ENCODE measurements at places on chromosomes 4 and X.

DNA sequence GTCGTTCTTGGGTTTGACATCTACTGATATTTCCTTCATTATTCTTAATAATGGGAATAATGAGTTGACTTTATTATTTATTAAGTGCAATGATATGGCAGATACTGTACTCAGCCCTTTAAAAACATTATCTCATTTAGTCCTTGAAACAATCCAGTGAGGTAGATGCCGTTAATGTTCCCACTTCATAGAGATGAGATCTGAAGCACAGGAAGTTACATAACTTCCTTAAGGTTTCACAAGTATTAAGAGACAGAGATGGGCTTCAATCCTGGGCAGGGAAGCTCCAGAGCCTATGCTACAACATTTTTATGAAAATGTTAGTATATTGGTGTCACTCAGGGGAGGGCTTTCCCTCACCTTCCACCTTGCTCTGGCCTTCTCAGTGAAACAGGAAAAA is 9.7 kb upstream of the KLHL13 start:
- no peak for DNase-seq

- no peak for DNase-seq
Observed at GRCh38 chr4:3830774-3831528, 64.8 kb downstream of the ADRA2C start.

- DNase-seq = no peak
Observed at GRCh38 chr4:20679951-20680350, 20.3 kb upstream of the PACRGL start.

DNA sequence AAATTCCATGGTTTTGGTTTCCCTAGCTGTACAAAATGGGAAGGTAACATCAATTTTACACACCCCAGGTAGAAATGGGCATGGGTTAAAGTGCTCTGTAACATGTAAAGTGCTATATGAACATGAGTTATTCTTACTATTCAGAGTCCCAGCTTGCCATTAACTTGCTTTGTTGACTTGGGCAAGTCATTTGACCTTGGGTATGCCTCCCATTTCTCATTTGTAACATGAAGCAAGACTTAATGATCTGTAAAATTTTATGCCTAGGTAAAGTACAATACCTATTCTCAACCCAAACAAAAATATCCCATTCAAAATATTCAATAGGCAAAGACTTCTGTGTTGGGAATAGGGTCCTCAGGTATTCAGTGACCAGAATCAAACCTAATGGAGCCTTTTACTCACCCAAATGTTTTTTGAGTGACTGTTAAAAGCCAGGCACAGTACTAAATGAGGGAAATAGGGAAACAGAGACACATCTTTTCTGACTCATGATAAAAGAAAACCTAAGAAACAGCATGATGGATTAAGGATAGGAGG is 126.6 kb downstream of the SH3RF1 start:
- DNase-seq = no peak

GRCh38 chrX:153926858-153927671 is 1.0 kb upstream of the ARHGAP4 start:
- no peak for DNase-seq

GRCh38 chr4:14850455-14851097 is 151.7 kb upstream of the CPEB2 start:
- no peak for DNase-seq

- DNase-seq = peak; percentile 17
Observed at GRCh38 chr4:87853108-87853507, 20.3 kb downstream of the MEPE start.

GRCh38 chr4:166174717-166175490 is 301.9 kb downstream of the TLL1 start:
- DNase-seq = no peak

GRCh38 chr4:2696423-2696822 is 59.7 kb downstream of the TNIP2 start:
- no peak for DNase-seq

- no peak for DNase-seq
Observed at GRCh38 chr4:173526724-173527102, 3.3 kb downstream of the HAND2 start.

- no peak for DNase-seq
Observed at GRCh38 chr4:3498901-3499510, 33.2 kb downstream of the LRPAP1 start.

- DNase-seq = no peak
Observed at GRCh38 chr4:41192136-41192535, 22.2 kb downstream of the APBB2 start.

DNA sequence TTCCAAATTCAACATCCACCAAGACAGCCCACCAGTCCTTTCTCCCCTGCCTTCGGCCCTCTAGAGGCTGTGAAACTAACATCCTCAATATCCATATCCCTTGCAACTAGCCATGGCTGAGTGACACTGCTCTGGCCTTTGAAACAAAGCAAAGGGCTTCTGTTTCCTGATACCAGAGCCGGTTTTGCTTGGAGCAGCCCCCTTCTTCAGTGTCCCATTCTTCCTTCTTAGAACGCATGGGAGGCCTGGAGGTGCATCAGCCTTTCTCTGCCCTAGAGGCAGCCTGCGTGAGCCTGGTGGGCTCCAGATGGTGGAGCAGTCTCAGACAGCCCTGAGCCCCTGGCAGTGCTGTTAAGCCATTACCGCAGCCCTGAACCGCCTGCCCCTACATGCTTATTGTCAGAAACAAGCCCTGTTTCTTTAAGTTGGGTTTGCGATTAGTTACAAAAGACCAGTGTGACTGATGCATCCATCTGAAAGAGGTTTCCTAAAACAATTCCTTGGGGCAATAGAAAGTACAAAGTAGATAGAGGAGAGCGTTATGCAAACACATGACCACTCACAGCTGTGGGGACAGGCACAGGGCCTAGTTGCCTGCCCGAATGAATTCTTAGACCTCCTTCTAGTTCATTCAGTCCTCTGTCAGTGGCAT is 74.1 kb downstream of the EVC start:
- DNase-seq = no peak

GRCh38 chrX:70280573-70280972 is 1.4 kb upstream of the RAB41 start:
- DNase-seq = no peak

DNA sequence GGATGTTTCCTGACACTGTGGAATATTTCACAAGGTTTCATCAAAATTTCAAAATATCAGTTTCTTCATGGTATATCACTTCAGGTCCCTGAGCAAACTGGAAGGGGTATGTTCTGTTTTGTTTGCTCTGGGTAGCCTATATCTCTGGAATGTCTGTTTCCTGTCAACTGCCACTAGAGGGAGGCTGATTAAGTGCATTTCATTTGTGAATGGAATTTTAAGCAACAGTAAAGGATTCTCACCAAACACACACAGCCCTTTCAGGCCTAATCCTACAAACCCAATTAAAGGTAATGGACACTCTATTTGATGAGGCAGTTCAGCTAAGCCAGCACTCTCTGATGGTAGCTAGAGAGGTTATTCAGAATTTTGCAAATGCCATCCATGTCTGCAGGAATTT is 307.1 kb downstream of the TEX13A start:
- DNase-seq = peak; percentile 23

- DNase-seq = no peak
Observed at GRCh38 chr4:111631215-111631999, 513.8 kb upstream of the FAM241A start.

GRCh38 chrX:140431521-140431920 is 73.3 kb downstream of the SOX3 start:
- no peak for DNase-seq

GRCh38 chr4:64883087-64883807 is 474.0 kb upstream of the TECRL start:
- DNase-seq = no peak

DNA sequence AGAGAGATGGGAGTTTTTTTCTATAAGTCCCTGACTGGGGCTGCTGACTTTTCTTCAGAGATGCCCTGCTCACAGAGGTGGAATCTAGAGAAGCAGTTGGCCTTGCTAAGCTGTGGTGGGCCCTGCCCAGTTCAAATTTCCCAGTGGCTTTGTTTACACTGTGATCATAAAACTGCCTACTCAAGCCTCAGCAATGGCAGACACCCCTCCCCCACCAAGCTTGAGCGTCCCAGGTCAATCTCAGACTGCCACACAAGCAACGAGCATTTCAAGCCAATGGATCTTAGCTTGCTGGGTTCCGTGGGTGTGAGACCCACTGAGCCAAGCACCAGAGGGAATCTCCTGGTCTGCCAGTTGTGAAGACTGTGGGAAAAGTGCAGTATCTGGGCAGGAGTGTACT is 199.8 kb upstream of the WDFY3 start:
- no peak for DNase-seq

DNA sequence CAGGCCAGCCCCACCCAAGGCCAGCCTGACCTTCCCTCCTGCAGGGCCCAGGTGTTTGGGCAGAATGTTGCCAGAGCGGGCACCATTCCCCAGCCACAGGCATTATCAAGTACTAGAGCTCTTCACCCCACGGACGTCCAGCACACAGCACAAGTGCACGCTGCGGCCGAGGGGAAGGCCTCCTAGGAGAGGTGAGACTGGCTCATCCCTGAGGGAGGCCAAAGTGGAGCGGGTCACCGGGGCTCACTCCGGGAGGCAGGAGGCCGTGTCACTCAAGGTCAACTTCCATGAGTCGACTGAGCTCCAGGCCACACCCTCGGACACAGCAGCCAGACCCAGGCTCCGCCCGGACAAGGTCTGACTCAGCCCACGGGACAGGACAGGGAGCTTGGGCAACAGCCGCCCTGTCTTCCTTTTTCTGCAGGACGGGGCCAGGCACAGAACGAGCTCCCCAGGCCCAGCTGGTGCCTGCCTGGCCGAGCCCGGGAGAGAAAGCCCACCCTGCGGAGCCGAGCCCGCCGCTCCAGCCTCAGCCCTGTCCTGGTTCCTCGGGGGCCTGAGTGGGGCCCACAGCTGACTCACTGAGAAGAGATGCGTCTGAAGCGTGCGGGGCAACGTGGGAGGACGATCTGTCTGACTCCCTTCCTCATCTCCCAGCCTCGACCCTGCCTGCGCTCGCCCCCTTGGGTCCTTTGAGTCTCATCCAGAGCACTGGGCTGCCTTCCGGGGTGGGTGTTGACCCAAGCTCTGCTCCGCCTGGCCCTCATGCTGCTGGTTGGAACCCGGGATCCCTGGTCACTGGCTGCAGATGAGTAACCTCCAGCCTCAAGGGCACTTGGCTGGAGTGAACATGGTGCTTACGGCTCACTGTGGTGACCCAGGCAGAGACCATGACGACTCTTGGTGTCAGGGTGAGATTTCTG is 1.6 kb downstream of the SLC49A3 start:
- DNase-seq = no peak

GRCh38 chr4:15144967-15145295 is 142.7 kb downstream of the CPEB2 start:
- DNase-seq = no peak

DNA sequence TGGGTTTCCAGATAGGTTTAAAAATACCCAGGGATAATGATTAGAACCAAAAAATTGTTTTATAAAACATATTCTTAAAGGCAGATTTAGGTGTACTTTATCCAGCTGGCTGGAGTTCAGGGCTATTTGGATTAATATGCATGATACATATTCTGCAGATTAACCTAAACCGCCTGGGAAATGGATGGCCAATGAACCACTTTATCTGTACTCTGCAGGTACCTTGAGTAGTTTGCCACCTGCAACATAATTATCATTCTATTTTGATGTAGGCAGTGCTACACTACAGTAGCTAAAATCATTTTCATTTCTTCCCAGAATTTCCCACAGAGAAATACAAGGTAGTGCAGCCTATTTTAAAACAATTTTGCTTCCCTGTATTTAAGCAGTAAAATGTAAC is 683.2 kb upstream of the GNPDA2 start:
- DNase-seq = no peak

GRCh38 chr4:15563871-15564270 is 91.3 kb downstream of the FBXL5 start:
- DNase-seq = no peak

GRCh38 chrX:7184816-7185215 is 36.9 kb upstream of the PUDP start:
- DNase-seq = no peak

GRCh38 chr4:102723511-102723910 is 37.3 kb downstream of the MANBA start:
- no peak for DNase-seq

DNA sequence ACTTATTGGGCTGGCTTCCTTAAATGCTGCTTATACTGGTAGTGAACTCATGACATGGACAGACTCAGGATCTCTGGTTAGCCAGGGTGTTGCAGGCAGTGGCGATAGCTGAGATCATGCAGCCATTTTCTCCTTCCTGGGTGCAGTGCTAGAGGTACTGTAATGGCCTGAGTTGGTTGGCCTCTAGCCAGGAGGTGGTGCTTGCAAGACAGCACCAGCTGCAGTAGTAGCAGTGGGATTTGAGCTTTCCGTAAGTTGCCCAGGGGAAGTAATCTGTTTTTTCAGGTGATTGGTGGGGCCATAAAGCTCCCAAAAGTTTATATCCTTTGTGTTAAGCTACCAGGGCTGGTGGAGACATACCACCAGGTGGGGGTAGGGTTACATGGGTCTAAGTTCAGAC is 45.1 kb upstream of the AADAT start:
- no peak for DNase-seq

DNA sequence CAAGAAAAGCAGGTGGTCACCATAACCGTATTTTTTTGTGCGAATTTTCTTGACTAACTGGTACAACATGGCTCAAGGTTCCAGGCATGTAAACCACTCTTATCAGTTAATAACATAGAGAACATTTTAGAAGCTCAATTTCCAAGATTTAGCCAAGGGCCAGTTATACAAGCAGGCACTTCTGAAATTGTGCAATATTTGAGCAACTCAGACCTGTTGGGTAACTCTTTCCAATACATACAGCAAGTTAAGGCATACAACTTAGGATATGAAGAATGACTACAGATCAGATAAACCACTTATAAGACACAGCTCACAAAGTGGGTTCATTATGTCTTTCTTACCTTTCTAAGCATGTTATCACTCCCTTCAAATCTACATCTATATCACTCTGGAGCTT is 43.9 kb downstream of the ZNF280C start:
- DNase-seq = no peak

DNA sequence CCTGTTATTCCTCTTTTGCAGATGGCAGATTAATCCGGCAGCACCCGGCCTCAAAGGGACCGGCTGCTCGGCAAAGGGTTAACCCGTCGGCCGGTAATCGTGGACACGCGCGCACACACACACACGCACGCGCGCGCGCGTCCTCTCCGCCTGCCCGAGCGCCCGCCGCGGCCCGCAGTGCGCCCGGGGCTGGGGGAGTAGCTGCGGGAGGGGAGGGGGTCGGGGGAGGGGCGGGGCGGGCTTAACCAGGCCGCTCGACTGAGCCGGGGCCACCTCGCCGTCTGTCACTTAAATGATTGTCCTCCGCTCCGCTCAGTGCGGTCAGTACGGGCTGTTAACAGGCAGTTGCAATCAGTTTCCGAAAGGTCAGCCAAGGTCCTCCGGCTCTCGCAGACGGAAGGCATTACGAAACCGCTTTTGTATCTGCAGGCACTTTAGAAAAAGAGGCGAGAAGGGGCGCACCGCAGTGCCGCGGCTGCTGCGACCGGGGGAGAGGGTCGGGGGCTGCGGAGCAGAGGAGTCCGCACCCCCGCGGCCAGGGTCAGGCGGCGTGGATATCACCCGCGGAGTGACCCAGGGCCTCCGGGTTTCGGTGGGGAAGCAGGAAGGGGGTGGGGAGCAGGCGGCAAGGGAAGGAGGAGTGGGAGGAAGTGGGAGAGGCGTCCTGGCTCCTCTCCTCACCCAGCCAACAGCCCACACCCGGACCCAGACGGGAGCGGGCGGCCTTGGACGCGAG is 57.3 kb upstream of the BCOR start:
- DNase-seq = no peak

Measured in neuronal stem cell (in vitro differentiated cells).